Stimulated activated CD4-positive, alpha-beta T cell treated with anti-CD3 and anti-CD28 coated beads, Interleukin-1b, Interleukin-23, amount 100 ng/mL, for 48 hours (primary cell): ENCODE measurements at places on chromosomes 7 and 10.

DNA sequence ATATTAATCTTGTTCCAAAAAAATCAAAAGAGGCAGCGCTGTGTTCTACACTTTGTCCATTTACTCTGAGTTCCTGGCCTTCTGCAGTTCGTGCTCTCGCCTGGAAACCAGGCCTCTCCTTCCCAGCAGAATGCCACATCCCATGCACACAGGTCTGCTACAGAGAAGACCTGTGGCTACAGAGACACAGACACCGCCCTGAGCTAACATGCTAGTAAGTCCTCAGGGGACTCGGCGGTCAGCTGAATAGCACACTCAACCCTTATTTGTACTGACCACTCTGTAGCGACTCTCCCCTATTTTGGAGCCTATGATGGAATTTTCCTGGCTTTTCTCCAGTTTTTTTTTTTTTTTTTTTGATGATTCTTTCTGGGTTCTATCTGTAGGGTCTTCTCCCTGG, 12.8 kb downstream of the CREB3L2 start:
- DNase-seq: no peak

DNA sequence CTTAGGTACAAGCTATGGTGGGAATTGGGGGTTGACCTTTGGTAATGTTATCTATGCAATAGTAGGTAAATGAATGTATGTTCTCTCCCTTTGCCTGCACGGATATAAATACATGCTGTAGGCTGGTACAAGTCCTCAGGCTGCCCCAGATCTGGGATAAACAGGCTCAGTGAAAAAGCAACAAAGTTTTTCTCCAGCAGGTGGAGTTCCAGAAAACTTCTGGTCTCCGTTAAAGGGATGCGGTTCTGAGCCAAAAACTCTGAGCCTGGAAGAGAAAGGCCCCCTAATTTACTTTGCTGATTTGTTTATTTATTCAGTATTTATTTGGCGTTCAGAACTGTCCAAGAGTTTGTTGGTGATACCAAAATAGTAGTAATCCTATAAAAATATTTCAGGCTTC, 204.7 kb downstream of the ADRA2A start:
- DNase-seq: no peak

GRCh38 chr10:3972460-3973301, 187.7 kb upstream of the KLF6 start:
- DNase-seq: peak; percentile 46

- no peak for DNase-seq
Measured at GRCh38 chr10:6514844-6515780, 65.0 kb downstream of the PRKCQ start.

- DNase-seq: no peak
Measured at GRCh38 chr10:52966904-52967303, 194.3 kb upstream of the MBL2 start.

DNA sequence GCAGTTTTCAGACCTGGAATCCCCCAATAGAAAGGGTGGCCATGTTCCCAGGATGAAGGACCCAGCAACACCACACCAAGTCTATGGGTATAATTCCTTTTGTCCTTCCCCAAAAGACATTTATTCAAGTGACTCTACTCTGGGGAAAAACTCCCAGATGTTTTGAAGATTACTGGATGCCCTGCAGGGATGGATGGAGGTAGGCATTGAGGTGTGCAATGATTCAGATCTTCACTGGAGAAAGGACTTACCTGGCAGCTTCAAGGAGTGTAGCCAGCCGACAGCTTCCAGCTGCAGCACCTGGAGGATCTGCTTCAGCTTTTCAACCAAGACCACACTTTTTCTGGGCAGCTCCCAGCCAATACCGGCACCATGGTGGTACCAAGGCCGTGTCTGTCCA, 172.0 kb downstream of the BAMBI start:
- no peak for DNase-seq

- no peak for DNase-seq
Measured at GRCh38 chr10:97416565-97416964, 9.4 kb upstream of the PGAM1 start.

- DNase-seq: no peak
Measured at GRCh38 chr7:95508780-95509179, 23.0 kb downstream of the ASB4 start.

GRCh38 chr7:149529136-149529718, 31.6 kb upstream of the ZNF746 start:
- no peak for DNase-seq

DNA sequence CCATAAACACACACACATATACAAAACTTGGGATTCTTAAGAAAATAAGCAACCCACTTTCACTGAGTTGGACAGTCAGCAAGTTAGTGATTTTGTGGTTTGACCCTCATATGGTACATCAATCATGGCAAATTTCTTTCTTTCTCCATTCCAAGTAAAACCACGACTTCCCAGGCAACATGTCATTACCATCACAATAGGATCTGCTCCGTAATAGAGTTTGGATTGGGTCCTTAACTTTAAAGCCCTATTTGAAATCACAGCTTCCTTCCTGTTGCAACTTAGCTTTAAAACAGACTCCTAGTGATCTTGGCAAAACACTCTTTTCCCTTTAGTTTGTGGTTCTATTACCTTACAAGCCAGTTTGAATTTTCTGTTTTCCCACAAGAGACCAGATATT, 483.6 kb downstream of the INHBA start:
- no peak for DNase-seq

DNA sequence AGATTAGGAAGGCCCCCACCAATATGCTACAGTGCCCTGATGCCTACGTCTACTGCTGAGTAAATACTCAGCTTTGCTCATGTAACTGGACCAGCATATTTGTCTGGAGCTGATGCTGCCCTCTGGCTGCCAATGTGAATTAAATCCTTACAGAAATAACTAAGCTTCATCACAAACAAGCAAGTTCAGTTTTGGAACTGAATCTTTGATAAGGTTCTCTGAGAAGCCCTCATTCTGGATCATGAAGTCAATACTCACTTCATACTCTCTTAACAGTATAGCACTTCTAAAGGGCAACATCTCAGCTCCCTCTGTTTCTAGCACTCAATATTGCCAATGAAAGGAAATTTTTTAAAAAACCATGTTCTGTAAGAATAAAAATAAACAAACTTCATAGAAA, 246.7 kb downstream of the ETV1 start:
- no peak for DNase-seq

- no peak for DNase-seq
Measured at GRCh38 chr10:120782336-120782735, 68.8 kb upstream of the WDR11 start.

GRCh38 chr10:28391283-28391682, 88.4 kb upstream of the MPP7 start:
- no peak for DNase-seq

GRCh38 chr10:64363687-64364086, 842.5 kb downstream of the REEP3 start:
- no peak for DNase-seq

- DNase-seq: no peak
Measured at GRCh38 chr7:47310020-47310419, 271.9 kb downstream of the TNS3 start.

GRCh38 chr7:117837841-117838240, 35.4 kb downstream of the CTTNBP2 start:
- no peak for DNase-seq

GRCh38 chr10:48249763-48250351, 24.6 kb downstream of the FRMPD2 start:
- no peak for DNase-seq

- no peak for DNase-seq
Measured at GRCh38 chr10:78852466-78853240, 216.1 kb upstream of the ZMIZ1 start.

GRCh38 chr7:111869280-111869679, 307.0 kb upstream of the IMMP2L start:
- DNase-seq: no peak

GRCh38 chr7:157916946-157917640, 580.3 kb downstream of the DNAJB6 start:
- DNase-seq: no peak

GRCh38 chr7:129498021-129498420, 4.3 kb upstream of the SMKR1 start:
- no peak for DNase-seq

DNA sequence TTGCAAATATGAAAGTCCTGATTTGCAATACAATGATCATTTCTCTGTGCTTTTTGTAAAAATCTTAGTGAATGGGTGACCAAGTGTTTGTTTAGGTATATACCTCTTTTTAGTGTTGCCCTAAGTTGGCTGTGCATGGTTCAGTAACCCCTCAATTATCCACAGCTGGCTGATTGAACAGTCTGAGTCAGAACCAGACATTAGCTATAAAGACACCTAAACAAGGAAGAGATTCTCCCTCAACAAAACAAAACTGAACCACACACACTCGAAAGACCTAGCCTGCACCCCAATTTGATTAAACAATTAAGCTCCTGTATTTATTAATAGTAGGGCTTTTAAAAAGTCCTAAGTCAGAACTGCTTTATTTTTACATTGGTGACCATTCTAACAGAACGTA, 2.8 kb downstream of the RSBN1L start:
- no peak for DNase-seq

GRCh38 chr7:95201727-95202126, 122.6 kb downstream of the PON1 start:
- no peak for DNase-seq

DNA sequence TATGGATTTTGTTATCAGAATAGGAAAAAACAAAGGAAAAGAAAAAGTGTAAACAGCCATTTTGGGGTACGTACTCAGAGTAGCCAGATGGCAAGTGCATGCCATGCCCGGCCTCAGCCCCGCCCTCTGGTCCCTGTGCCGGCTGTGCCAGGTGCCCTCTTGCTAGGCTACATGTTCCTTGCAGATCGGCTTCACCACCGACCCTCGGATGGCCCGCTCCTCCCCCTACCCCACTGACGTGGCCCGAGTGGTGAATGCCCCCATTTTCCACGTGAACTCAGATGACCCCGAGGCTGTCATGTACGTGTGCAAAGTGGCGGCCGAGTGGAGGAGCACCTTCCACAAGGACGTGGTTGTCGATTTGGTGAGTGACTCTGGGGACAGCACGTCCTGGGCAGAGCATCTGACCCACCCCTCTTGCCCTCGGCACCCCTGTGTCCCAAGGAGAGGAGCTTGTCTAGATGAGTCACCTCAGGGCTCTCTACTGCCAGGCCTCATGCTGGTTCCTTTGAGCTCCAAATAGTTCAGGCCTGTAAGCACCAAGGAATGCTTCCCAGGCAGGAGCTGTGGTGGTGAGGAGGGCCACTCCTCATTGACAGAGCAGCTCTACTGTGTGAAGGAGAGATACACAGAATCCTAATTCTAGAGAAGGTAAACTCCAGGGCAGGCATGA, 54.9 kb upstream of the ZMIZ2 start:
- DNase-seq: no peak

DNA sequence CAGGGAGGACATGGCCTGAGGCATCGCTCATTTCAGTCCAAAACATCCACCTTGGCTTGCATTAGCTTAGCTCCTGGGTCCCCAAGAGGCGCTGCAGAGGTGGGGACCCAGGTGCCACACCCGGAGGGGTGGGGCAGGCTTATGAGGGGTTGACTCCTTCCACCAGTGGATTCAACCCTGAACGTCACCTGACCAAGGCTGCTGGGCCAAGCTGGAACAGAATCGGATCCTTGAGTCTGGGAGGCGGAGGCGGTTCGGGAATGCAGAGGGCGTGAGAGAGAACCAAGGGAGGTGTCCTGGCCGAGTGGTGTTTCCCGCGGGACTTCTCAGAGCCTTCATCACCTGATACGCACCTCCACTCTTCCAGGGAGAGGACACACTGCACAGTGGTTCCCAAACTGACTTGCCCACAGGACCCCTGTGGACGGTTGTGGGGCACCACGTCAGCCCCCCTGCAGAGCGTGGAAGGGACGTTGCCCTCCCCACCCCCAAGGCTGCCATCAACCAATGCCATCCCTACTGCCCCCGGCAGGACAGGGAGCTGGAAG, 4.5 kb upstream of the MICALL2 start:
- no peak for DNase-seq

DNA sequence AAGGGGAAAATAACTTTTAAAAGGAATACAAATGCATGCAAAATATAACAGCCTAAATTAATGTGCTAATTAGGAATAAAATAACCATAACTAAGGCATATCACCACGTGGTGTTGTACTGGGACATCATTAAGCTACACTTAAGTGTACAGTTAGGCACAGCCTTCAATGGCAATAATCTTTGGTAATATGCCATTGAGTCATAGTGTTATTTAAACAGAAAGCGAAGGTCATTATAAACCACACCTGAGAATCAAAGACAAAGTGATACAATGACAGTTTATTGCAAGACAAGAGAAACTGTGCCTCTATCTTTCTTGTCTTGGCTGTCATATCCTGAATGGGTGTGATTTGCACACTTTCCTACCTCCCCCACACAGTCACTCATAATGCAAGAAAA, 30.5 kb upstream of the AUTS2 start:
- DNase-seq: no peak

- no peak for DNase-seq
Measured at GRCh38 chr10:99926925-99927720, 82.6 kb downstream of the DNMBP start.

GRCh38 chr7:111308691-111309090, 217.8 kb downstream of the LRRN3 start:
- no peak for DNase-seq

DNA sequence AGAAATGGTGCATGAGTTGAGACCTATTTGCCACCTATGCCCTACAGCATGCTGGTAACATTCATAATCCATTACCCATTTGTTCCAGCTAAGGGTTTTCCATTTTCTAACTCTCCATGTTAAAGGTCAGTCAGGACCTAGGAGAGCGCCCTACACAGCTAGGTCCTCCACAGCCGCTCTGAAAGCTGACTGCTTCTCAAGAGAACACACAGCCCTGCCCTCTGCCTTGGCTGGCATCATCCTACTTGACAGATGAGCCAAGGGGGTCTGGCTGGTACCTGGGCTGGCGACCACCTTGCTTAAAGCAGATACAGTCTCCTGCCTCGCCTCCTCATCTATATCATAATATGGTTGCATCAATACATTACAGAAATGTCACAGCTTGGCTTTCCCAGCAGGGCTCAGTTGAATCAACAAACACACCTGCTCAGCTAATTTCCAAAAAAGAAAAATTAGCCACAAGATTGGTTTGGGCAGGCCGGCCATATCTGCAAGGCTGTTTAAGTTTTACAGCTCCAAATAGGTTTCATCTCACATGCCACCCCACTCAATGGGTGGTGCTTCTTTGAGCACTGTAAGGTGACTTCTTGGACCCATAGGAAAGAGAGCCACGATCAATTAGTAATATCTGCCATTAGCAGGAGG, 17.3 kb downstream of the TLL2 start:
- no peak for DNase-seq

DNA sequence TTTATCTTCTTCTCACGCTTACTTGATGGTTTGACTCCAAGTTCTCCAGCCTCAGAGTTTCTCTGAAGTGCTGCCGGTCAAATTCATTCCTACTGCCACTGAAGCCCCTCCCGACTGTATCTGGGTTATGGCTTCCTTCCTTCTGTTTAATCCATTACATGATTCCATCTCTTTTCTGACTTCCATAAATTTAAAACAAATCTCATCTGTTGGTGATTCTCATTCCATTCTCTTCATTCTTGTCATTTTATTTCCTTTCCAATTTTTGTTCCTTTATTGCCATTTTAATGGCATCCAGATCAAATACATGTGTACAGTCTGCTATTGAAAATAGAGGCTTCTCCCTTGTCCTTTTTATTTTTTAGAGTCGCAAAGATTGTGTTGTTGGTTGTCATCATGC, 25.4 kb upstream of the HIBADH start:
- no peak for DNase-seq

- no peak for DNase-seq
Measured at GRCh38 chr7:42167206-42167605, 69.8 kb downstream of the GLI3 start.

GRCh38 chr7:135710417-135711138, 17.4 kb downstream of the SLC13A4 start:
- no peak for DNase-seq
